Effector memory CD8-positive, alpha-beta T cell (primary cell): ENCODE measurements at places on chromosomes 13 and 19.

- no peaks in the 10 kb centered on the region for H3K4me1 ChIP-seq
- H3K36me3 ChIP-seq, result no peaks in the 10 kb centered on the region
- no peak overlapping the region for H3K27ac ChIP-seq
- peaks cover 8% of the 10 kb centered on the region for H3K27me3 ChIP-seq
- H3K4me3 ChIP-seq, result no peak overlapping the region
These were observed 26.4 kb downstream of the SERTM1 start for GRCh38 chr13:36700170-36700569.

DNA sequence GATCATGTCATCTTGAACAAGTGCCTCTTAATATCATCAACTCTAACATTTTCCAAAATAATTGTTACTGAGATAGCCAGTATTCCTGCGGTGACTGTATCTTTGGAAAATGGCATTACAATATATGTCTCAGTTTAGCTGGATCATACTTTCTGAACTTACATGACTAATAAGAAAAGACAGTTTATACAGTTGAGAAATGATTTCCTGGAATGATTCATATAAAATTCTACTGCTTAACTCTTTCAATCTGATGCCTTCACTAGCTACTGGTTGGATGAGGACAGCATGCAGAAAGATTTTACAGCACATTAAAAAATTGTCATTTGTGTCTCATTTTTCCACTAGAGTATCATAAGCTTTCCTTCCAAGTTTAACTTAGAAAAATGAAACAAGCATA lies 302.1 kb downstream of the PCDH17 start:
- no peaks in the 10 kb centered on the region for H3K27me3 ChIP-seq
- DNase-seq, result no peak

GRCh38 chr13:112958127-112958989 lies 10.7 kb upstream of the MCF2L start:
- H3K27ac ChIP-seq, result no peak overlapping the region
- no peak for DNase-seq
- no peak overlapping the region for H3K4me3 ChIP-seq
- H3K4me1 ChIP-seq, result no peaks in the 10 kb centered on the region
- H3K27me3 ChIP-seq, result peaks cover 31% of the 10 kb centered on the region

DNA sequence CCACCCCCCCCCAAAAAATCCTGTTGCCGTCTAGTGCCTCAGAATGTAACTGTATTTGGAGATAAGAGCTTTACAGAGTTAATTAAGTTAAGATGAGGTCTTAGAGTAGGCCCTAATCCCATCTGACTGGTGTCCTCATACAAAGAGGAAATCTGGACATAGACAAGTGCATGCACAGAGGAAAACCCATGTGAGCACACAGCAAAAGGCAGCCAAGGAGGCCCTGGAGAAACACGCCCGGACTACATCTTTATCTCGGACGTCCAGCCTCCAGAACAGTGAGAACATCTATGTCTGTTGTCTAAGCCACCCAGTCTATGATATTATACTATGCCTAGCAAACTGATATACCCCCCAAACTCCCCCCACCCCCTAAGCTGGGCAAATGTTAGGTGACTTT lies 193.8 kb downstream of the KATNAL1 start:
- no peak overlapping the region for H3K27ac ChIP-seq
- peaks cover 9% of the 10 kb centered on the region for H3K4me1 ChIP-seq
